NCI-H748 treated with DMSO at 0.1 percent for 48 hours (cell line): ENCODE measurements at places on chromosomes 13 and 19.

- no peak for DNase-seq
Observed at GRCh38 chr13:45021250-45021649, 31.9 kb downstream of the GPALPP1 start.

DNA sequence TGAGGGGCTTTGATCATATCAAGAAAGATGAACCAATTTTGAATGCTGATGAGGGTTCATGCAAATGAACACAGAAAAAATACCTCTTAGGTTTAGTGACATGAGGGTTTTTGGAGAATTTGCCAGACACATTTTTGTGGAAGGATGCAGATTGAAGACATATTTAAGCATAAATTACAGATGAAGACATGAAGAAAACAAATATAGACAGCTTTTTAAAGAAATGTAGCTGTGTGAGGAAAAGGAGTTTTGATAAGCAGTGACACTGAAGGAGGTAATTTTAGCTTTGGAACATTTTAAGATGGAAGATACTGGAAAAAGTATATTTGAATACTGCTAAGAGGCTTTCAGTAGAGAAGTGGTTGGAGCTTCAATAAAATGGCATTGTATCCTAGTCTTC is 810.8 kb upstream of the GPC6 start:
- DNase-seq, result no peak

GRCh38 chr13:49410477-49410876 is 33.4 kb downstream of the CAB39L start:
- no peak for DNase-seq

GRCh38 chr19:934865-935479 is 9.1 kb downstream of the ARID3A start:
- no peak for DNase-seq

GRCh38 chr13:46565808-46566750 is 13.1 kb downstream of the LRCH1 start:
- DNase-seq, result no peak

DNA sequence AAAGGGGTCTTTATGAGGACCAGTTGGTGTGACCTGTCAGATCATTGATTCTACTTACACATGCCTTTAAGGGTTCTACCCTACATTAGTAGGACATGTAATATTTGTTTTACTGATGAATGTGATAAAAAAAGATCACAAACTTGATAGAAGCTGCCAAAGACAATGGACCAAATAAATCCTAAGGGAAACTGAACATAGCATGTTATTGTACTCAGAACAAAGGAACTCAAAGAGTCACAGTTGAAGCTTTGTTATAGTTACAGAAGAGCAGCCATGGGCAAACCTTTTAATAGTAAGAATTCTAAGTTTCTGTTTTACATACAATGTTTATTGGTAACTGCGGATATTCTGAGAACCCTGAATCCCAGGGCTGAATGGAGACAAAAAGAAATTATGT is 780.1 kb downstream of the SLITRK6 start:
- DNase-seq, result no peak

DNA sequence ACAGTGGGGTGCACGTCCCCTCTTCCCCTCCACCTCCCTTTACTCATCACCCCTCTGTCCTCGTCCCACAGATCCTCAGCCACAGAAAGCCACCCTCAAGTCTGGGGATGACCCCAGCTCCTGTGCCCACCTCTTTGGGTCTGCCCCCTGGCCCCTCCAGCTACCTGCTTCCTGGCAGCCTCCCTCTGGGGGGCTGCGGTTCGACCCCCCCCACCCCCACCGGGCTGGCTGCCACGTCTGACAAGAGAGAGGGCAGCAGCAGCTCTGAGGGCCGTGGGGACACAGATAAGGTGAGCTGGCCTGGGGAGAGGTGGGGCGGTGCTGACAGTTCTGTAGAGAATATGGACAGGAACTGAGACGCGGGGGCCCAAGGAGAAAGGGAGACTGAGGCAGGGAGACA is 11.1 kb downstream of the IRF3 start:
- no peak for DNase-seq

DNA sequence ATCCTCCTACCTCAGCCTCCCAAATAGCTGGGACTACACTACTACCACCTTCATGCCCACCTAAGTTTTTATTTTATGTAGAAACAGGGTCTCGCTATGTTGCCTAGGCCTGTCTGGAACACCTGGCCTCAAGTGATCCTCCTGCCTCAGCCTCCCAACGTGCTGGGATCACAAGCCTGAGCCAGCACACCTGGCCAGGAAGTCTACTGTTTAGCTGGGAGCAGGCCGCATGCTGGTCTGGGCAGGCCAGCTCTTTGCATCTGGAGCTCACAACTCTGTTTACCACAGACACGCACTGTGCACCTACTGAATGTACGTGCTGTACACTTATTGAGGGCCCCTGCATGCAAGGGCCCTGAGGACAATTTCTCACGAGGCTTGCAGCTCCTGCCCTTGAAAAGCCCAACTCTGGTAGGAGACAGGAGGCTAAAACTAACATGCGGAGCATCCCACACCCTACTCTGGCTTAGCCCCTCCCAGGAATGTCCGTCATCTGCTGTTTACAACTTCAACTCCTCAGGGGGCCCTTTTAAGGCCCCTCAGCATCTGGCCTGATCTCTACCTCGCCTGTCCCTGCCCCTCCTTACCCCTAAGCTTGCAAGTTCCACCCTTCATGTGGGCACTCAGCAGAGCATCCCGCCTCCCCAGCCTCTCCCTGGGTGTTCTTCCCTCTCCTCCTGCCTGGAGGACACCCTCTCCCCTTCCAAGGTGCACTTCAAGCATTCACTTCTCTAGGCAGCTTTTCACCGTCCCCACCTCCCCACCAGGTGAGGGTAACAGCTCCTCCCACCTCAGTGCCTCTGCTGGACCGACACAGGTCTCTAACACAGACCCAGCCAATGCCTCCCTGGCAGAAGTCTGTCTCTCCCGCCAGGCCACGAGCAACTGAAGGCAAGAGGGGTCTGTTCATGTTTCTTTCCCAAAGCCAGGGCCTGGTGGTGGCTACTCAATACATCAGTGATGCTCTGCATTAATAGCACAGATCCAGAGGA is 114.2 kb upstream of the UQCRFS1 start:
- DNase-seq, result no peak

DNA sequence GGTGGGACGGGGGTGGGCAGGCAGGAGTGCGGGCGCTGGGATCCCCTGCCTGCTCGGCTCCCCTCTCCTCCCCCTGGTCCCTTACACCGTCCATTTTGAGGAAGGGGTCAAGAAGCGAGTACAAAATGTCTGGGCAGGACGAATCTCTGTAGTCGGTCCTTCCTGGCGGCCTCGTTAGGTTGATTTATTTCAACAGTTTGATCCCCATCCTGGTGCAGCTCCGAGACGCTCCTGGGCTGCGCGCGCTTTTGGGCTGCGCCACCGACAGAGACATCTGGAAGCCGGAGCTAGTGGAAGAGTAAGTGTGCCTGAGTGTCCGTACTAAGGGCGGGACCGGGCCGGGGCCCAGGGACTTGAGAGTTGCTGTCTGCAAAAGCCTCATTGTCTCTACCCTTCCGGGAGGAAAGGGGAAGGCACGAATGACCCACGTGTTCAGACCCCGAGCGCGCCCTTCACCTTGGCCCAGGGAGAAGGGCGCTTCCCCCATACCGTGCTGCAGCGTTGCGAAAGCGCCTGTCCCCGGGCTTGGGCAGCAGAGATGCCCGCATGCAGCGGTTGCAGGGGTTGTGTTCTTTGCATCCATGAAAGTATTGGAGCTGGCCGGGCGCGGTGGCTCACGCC is 1.8 kb downstream of the ZNF114 start:
- peak; percentile 40 for DNase-seq

GRCh38 chr19:10670876-10671804 is 17.0 kb downstream of the ILF3 start:
- DNase-seq, result no peak

DNA sequence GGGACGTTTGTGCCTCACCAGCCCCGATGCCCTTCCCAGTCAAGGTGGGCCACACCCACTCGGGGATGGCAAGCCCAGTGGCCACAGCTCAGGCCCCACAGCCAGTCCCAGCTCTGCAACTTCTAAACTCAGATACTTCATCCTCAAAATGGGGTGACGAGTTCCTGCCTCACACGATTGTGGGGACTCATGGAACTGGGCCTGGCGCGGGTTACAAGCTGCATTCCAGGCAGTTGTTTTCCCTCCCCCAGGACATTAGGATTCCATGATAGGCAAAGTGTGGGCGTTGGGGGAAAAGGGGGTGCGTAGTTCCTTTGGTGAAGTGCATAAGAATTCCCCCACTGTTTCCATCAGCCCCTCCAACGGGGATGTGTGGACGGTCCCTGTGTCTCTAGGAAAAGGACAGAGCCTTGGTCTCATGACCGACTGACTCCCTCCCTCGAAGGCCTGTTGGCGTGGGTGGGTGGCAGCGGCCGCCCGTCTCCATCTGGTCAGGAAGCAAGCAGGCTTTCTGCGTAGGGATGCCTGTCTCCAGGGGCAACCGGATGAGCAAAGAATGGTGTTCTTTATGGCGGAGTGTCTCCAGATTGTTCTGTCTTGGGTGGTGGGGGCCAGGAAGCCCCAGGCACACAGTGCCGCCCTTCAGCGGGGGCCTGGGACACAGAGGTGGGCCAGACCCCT is 21.1 kb upstream of the NPAS1 start:
- DNase-seq, result no peak

- DNase-seq, result no peak
Observed at GRCh38 chr13:106090001-106090400, 445.5 kb downstream of the EFNB2 start.

GRCh38 chr13:51959773-51960172 is 51.5 kb downstream of the ATP7B start:
- peak; percentile 21 for DNase-seq

GRCh38 chr19:7852851-7853769 is 21.1 kb downstream of the PRR36 start:
- peak; percentile 39 for DNase-seq

- DNase-seq, result peak; percentile 92
Observed at GRCh38 chr19:19320361-19321140, at the start of the genes MAU2 and SUGP1. Gene MAU2 (plus strand): TSS chr19:19320829. CDS start chr19:19320860, 31 bp downstream. Gene SUGP1 (minus strand): TSS chr19:19320509. CDS start chr19:19320496, 13 bp downstream.

DNA sequence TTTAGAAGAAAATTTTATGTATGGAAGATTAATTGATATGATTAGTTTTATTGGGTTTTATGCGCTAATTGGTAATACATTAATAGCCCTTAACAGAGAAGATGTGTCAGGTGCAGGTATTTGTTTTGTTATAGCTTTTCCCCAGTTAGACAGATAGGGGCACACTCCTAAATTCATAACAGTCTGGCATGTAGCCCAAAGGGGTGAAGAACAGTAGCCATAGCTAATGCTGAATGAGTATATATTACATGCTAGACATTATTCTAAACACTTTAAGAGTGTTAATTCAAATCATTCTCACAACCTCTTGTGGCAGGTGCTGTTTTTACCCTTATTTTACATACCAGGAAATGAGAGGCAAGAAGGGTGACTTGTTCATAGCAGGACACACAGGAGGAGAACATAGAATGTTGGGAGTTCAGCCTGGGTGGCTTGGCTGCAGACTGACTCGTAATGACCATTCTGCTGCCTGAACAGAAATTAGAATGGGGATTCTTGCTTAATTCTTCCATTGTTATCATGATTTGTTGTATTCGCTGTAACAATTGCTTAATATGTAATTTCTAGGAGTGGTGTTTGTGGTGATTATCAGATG is 20.1 kb downstream of the PCCA start:
- DNase-seq, result no peak

GRCh38 chr19:5541456-5541855 is 26.3 kb downstream of the TINCR start:
- no peak for DNase-seq

- no peak for DNase-seq
Observed at GRCh38 chr13:46868091-46868490, 28.8 kb downstream of the HTR2A start.

- no peak for DNase-seq
Observed at GRCh38 chr13:99357941-99358340, 50.7 kb upstream of the GPR183 start.

DNA sequence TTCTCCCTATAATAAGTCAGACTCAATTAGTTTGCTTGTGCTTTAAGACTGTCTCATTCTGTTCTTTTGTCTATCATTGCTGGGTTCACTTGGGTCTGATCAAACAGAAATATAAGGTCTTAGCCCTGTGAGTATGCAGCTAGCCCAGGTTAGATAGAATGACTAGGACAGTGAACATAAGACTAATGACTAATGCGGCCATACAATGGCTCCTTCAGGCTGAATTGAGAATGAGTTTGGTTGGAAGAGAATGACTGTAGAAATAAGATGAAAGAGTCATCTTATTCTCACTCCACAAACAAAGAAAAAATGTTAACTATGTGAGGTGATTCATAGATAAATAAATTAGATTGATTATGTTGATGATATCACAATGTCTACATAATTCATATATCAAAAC is 50.1 kb upstream of the OBI1 start:
- no peak for DNase-seq

GRCh38 chr13:74158028-74158427 is 23.8 kb upstream of the KLF12 start:
- DNase-seq, result no peak

- no peak for DNase-seq
Observed at GRCh38 chr19:47228937-47229675, 1.9 kb downstream of the BBC3 start.

DNA sequence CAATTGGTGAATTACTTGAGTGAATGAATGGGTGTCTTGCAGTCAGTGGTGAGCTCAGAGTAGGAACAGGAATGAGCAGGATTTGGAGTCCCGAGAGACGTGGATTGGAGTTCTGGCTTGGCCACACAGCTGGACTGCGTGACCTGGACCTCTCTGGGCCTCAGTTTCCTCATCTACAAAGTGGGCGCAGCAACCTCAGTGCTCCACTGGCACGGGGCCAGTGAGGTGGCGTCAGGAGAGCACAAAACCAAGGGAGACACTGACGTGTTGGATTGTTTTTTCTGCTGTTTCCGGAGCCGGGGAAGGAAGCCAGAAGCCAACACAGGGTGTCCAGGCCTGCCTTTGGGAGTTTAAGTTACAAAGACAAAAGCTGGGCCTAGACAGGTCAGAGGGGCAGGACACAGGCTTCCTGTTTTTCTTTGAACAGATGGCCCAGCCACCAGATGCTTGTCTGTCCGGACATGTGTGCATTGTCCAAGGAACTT is 6.5 kb upstream of the DOCK6 start:
- no peak for DNase-seq

DNA sequence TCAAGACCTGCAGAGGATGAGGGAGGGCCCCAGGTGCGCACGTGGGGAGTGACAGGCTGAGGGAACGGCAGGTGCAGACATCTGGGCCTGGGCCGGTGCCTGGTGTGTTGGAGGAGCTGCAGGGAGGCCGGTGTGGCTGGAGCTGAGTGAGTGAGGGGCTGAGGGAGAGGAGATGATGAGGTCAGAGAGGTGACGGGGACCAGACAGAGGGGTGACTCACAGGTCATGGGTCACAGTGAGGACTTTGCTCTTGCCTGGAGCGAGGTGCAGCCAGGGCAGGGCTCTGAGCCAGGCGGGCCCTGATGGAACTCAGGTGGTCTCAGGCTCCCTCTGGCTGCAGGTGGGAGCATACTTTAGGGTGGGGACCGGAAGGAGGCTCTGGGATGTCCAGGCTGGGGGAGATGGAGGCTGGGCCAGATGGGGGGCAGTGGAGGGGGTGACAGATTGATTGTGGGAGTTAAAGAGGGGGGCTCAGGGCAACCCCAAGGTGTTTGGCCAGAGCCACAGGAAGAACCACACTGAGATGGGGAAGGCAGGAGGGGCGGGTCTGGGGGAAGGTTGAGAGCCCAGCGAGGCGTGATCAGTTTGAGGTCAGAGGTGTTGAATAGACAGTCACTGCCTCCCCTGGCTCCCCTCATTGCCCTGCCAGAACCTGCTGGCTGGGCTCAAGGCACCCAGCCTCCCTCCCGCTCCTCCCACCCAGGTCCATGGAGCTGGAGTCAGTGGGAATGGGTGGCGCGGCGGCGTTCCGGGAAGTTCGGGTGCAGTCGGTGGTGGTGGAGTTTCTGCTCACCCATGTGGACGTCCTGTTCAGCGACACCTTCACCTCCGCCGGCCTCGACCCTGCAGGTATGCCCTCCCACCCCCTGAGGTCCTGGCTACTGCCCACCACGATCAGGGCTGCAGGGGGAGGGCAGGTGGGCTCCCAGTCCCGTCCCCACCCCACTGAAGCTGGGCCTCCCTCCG is 8.4 kb downstream of the ARHGAP33 start:
- no peak for DNase-seq
